ENCODE measurements at places on chromosomes 1 and 21.

GRCh38 chr1:228284148-228284495 lies 76.3 kb downstream of the OBSCN start:
- no peak for DNase-seq

DNA sequence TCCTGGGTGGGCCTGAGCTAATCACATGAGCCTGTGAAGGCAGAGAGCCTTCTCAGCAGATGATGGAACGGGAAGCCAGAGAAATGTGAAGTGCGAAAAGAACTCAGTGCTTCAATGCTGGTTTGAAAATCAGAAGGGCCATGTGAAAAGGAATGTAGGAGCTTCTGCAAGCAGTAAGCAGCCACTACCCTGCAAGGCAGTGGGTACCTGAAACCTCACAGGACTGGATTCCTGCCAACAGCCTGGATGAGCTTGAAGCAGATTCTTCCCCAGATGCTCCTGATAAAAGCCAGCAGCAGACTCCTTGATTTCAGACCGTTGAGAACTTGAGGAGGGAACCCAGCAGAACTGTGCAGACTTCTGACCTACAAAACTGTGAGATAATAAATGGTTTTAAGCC lies 158.6 kb downstream of the SYT2 start:
- no peak for DNase-seq

GRCh38 chr1:10502206-10502605 lies 27.5 kb downstream of the PEX14 start:
- DNase-seq: no peak

GRCh38 chr1:56446531-56447098 lies 132.7 kb downstream of the PLPP3 start:
- DNase-seq: no peak

DNA sequence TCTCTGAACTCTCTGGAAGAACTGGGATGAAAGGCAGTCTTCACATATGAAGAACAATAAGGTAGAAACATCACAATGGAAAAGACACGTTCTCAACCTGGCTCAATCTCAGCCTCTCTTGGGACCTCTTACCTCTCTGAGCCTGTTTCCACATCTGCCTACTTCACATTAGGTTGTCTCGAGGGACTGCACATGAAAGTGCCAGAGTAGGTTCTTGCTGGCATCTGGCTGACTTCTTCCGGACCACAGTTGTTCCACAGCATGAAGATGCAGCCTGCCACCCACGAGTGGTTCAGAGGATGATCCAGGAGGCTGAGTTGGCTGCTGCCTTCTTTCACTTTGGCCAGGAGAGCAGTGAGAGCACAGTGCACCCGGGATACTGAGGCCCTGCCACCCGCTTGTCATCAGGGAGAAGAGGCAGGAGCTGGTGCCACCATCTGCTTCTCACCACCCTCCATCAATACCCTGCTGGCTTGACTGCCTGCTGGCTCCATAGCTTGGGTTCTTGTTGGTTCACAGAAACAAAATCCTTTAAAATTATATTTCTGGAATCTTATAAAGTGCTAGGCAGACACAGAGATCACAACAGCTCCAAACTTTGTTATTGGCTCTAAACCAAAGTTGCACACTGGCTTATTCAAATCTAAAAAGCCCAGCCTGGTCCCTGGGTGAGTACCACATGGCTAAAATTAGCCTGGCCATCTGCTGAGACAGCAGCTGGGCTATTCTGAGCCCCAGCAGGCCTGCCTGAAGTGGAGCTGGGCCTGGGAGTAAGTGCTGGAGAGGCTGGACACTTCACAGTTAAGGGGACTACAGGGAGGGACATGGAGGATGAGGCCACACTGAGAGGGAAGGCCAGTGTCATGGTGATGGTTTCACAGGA lies 46.9 kb upstream of the LIN9 start:
- no peak for DNase-seq

DNA sequence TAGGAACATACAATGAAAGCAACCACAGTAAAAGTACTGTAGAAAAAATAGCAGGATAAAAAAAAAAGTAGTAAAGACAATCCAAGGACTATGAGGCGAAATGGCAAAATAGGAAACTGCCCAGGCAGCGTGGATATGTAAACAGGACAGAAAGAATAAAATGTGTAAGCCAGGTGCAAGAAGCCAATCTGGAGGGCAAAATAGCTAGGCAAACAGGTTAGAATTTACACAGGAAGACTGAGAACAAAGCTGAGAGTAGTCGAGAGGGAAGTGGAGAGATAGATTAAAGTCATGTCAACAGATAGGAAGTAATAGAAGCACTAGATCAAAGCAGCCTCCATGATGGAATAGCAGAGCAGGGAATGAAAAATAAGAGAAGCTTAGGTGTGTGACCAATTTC lies 124.2 kb upstream of the B3GALT2 start:
- no peak for DNase-seq

DNA sequence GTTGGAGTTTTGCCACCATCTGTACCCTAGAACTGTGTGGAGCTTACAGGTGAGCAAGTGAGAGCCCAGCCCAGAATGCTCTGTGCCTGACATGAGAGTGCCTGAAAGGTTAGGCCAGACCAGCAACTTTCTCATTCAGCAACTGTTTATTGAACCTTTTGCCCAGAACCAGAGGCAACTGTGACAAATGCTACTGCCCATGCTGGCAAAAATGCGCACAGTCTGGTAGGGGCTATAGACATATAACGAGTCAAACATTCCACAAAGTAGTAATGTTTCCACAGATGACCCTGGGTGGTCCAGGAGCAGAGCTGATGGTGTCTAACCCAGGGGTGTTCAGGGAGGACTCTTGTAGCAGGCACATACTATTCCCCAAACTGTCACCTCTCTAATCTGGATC lies 56.0 kb upstream of the GCLM start:
- DNase-seq: no peak

DNA sequence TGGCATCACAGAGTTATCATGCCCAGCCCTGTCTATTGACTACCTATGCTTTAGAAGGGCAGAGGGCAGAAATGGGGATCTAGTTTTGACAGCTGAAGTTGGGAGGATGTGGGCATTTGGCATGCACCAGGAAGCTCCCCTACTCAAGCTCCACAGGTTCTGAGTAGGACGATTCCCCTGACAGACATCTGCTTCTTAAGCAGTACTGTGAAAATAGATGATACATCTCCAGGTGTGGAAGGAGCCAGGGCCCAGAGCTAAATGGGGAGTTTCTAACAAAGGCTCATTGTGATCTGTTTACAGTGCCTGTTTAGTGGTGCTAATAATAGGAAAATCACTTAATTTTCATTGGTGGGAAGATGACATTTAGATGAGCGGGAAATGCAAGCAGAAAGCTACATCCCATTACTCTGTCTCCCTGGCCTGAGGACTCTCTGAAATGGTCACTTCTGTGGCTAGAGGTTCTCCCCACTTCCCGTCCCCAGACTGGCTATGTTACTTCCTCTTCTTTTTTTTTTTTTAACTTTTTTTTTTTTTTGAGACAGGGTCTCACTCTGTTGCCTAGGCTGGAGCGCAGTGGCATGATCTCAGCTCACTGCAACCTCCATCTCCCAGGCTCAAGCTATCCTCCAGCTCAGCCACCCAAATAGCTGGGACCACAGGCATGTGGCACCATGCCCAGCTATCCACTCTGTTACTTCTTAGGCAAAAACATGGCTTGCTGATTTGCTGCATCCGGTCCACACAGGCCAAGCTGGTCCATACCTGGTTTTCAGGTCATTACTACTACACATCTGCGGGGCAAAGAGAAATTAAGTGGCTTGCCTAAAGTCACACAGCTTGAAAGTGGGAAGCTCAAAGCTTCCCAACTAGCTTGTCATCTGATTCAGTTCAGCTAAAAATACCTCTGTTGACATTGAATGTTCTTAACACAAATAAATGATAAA lies 23.2 kb upstream of the CNIH3 start:
- DNase-seq: no peak

DNA sequence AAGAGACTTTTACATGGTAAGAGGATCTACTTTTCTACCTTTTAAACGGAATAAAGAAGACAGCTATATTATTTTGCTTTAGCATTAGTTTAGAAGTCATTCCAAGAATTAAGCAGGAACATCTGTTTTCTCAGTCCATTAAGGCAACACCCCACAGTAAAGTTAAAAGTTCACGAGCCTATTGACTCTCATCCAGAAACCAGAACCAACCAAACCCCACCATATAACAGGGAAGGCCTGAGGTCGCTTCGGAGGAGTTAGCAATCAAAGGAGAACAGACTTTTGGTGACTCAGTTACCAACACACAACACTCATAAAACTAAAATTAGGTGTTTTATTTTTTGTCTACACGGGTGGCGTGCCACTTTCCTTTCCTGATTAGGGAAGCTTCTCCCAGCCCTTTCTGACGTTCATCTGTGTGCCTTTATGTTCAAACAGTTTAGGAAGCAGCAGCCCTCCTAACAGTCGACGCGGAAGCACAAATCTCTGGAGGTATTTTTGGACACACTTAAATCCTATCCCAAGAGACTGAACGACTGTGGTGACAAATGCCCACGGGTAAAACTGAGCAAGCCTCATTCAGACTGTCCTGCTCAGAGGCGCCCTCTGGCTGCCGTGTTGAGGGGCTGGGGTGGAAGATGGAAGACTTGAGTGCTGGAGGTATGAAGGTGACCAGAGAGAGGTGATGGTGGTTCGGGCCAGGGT lies 8.6 kb upstream of the PLA2G2C start:
- DNase-seq: peak; percentile 73

- DNase-seq: no peak
These were observed 142.4 kb downstream of the MACF1 start for GRCh38 chr1:39346872-39347271.

DNA sequence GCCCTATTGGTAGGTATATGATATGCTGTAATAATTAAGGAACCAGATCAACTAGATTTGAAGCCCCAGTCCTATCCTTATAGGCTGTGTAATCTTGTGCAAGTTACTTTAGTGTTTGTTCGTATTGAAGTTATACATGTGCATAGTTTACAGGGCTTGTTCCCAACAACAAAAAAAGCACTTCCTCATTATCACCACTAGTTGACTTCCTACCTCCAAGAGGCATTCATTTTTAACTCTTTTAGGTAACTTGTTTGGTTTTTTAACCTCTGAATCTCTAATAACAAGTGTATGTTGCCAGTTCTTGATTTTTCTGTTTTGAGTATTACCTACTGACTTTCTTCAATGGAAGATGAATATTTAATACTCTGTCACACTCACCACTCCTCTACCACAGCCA lies 71.9 kb downstream of the ST3GAL3 start:
- no peak for DNase-seq

- no peak for DNase-seq
These were observed 71.8 kb upstream of the DNAJC6 start for GRCh38 chr1:65237503-65237902.

DNA sequence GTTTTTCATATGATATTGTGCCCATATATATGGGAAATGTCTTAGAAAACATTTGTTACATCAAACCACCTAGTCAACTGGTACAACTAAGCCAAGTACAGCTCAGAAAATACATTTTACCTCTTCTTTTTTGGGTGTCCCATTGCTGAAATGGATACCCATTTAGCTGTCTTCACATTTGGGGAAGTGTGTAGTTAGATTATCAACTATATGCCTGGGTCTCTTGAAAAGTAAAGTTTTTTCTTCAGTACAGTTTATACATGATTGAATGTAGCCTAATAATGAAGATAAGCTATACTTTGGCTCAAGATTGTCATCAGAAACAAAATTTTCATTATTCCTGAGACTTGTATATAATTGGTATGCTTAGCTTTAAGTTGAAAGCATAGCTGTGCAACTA lies 2.0 kb downstream of the AGO3 start:
- no peak for DNase-seq

- no peak for DNase-seq
These were observed 24.1 kb downstream of the COL16A1 start for GRCh38 chr1:31679676-31680230.

- DNase-seq: peak; percentile 53
These were observed 71.4 kb downstream of the CDC7 start for GRCh38 chr1:91572044-91572443.

GRCh38 chr1:219534991-219535390 lies 77.9 kb downstream of the ZC3H11B start:
- DNase-seq: no peak

DNA sequence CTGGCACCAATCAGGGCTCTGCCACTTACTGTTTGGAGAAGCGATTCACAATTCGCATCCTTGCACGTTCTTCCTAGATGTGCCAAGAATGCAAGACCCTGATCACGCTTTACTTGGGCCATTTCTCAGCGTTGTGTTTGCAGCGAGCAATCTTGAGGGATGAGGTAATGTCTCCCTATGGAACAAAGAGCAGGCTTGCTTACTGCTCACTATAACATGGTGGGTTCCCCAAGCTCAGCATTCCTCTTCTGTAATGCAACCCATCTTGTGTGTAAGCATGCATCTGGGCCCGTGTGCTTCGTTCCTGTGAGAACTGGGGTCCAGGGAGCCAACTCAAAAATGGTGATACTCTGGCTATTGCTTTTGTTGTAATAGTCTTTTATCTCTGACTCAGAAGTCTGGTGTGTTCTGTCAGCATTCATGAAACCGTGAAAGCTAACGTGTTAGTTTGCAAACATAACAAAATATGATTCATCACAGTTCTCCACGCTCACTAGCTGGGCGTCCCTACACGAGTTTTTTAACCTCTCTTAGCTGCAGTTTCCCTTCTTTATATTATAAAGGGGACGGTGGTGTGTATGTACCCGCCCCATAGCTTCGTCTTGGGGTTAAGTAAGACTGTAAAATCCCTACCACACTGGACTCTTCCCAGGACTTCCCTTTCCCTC lies 33.3 kb downstream of the DNTTIP2 start:
- peak; percentile 18 for DNase-seq

DNA sequence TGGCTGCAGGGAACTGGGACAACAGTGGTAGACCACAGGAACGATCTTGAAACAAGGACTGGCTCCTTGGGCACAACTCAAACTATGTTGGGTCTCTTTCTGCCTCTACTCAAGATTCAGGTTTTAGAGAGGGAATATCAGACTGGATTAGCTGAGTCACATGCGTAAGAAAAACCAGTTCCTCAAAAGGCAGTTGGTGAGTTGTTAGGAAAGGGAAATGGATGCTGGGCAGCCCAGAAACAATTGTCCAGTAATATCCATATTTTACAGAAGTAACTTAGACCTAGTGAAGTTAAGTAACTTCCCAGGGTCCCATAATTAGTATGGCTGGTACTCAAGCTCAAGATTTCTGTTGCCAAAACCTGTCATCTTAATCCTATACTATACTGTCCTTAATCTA lies 27.0 kb upstream of the TMEM39B start:
- no peak for DNase-seq

DNA sequence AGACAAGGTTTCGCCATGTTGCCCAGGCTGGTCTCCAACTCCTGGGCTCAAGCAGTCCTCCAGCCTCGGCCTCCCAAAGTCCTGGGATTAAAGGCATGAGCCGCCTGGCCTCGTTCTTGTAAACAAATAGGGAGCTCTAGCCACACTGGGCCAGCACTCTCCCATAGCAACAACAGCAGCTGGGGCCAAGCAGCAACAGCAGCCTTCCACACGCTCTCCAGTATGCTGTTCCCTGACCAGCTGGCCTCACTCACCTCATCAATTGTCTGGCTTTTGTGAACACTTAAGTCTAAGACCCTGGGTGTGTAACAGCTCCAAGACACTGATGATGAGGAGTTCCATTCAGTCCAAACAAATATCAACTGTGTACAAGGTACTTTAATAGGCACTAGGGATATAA lies 16.9 kb upstream of the GLIS1 start:
- DNase-seq: no peak

GRCh38 chr1:119160409-119160808 lies 20.0 kb upstream of the WARS2 start:
- DNase-seq: no peak
